ENCODE measurements at places on chromosomes 7 and 10.
A peak's percentile ranks its signal among the peaks of the same experiment; 100 is the strongest.

DNA sequence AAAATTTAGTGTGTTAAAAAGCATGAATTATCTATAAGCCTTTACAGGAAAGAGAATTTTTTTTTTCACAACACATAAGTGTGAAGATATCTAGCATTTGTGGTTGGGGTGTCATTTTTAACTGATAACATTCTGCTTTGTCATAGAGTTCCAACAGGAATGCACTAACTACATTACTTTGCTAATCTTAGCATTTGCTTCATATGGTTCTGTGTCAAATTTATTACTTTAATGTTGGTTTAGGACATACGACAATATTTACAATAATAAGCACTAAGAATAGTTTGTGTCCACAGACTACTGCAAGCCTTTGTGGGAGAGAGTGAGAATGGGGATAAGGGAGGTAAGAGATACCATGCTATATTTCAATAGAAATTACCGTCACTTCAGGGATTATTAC, 40.6 kb upstream of the MAGI2 start:
- DNase-seq, result no peak

DNA sequence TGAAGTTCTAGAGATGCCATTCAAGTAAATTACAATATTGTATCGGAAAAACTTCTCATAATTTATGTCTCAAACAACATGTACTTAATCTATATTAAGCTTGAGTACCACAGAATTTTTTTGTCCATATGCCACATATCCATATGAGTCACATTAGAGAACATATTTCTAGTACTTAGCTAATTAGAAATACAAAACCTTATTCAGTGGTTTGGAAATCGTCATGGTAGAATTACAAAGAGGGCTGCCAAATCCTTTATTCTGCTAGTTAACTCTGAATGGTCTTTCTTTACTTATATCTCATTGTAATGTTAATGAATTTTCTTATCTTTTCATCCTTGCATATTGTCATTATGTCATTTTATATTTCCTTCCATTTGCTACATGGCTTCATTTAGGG, 9.0 kb upstream of the VIM start:
- DNase-seq, result no peak

GRCh38 chr7:138396251-138397070, 63.6 kb upstream of the TRIM24 start:
- no peak for DNase-seq

DNA sequence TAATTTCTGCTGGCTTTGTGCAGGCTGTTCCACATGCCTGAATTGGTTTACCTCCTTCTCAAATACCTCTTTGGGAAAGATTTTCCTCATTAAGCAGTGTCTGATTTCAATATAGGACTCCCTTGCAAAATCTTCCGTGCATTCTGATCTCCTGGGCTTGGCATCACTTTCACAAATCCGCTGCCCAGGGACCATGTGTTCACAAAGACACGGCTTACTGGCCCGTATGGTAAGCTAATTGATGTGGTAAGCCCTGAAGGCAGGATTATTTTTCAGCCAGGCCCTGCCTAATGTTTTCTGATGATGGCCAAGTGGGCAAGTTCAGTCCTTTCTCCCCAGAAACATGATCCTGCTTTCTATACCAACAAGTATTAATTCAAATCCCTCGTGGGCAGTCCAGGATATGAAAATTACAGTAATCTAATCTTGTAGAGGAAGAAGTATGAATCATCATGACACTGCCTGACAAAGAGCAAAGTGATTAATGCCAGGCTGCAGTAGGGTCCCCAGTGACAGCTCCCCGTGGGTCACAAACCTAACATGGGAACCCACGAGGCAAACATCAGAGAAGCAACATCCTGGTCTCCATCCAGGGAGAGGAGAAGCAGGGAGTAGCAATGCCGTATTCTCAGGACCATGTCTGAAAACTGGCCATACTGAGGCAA, 11.6 kb upstream of the SVIL start:
- DNase-seq, result no peak

GRCh38 chr7:55044791-55045190, 26.0 kb downstream of the EGFR start:
- DNase-seq, result no peak

DNA sequence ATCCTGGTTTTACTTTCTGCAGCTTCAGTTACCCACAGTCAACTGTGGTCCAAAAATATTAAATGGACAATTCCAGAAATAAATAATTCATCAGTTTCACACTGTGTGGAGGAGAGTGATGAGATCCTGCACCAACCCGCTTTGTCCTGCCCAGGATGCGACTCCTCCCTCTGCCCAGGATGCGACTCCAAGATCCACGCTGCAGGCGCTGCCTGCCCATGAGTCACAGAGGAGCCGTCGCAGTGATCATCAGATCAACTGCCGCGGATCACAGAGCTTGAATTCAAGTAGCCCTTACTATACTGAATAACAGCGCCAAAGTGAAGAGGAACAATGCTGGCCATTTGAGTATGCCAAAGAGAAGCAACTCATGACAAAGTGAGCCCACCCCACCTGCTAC, 61.5 kb downstream of the GRB10 start:
- DNase-seq, result no peak

DNA sequence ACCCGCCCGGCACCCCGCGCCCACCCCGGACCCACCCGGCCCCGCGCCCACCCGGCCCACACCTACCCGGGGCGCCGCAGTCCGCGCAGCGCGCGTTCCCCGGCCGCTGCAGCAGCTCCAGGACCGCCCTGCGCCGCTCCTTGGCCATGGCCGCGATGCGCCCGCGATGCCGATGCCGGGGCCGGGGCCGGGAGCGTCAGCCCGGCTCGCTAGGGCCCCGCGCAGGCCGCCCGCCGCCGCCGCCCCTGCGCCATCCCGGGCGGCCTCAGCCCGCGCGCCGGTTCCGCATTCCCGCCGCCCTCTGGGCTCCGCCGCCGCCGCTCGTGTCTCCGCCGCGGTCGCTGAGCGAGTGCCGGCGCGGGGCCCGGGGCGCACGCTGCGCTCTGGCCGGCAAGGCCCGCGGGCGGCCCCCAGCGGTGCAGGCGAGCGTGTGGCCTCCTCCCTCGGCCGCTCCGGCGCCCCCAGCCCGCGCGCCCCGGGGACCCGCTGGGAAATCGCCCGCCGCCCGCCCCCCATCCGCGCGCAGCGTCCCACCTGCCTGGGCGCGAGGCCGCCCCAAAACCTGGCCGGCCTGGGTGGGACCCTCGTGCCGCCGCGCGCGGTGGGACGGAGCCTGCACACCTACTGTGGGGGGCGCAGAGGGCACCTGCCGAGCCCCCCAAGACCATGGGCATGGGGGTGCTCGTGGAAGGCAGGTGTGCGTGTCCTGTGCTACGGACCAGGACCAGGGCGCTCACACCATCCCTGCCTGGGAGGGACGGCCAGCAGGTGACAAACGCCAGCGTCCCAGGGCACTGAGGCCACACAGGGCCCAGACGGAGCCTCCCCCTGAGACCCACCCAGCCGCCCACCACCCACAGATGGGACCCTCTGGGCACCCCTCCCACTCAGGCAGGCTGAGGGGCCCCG, at the start of gene ADAP1:
Gene ADAP1, minus strand, starts transcription at position 351 of the 909 bp plus-strand sequence. Its CDS starts 203 bp downstream, at position 148.
- peak; percentile 67 for DNase-seq

- DNase-seq, result no peak
Measured at GRCh38 chr10:50033481-50033880, 34.3 kb upstream of the WASHC2A start.

DNA sequence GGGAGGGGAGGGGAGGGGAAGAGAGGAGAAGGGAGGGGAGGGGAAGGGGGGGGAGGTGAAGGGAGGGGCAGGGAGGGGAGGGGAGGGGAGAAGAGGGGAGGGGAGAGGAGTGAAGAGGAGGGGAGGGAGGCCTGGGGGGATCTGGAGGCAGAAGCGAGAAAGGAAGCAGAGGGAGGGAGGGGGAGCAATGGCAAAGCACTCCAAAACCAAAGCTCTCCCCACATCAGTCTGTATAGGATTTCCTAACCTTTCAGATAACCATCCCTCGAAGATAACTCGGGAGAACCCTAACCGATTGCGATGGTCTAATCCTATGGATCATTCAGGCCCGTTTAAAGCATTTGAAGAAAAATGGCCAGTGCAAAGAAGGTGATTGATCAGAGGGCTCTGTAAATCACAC, 19.0 kb downstream of the EBF3 start:
- DNase-seq, result no peak

DNA sequence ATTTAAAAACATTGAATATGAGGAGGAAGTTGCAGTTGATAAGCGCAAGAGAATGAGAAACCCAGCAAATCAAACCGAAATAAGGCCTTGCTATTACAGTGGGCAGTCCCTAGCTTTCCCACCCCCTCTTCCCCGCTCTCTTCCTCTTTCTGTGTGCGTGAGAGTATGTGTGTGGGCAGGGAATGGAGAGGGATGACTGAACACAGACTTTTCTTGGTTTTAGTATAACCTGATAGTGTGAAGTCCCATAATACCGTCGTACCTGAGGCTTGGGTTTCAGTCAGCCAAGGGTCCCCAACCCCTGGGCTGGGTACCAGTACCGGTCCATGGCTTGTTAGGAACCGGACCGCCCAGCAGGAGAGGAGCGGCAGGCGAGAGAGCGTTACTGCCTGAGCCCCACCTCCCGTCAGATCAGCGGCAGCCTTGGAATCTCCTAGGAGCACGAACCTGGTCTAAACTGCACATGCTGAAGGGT, 255.3 kb downstream of the CELF2 start:
- no peak for DNase-seq

DNA sequence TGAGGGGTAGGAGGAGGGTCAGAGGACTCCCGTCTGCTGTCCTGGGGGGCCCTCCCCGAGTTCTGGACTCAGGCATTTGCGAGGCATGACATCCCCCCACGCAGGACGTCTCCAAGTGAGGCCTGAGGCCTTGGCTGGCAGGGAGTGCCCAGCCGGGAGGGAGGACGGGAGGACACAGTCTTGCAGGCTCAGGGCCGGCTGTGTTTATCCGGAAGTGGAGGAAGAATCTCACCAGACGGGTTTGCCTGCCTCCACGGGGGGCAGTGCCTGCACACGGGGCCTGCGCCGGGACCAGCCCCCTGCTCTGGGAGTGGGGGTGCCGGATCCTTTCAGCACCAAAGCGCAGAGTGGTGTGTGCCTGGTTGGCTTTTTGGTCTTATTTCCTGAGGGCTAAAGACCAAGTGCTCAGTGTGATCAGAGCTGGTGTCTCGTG, 10.9 kb downstream of the PWWP2B start:
- no peak for DNase-seq

DNA sequence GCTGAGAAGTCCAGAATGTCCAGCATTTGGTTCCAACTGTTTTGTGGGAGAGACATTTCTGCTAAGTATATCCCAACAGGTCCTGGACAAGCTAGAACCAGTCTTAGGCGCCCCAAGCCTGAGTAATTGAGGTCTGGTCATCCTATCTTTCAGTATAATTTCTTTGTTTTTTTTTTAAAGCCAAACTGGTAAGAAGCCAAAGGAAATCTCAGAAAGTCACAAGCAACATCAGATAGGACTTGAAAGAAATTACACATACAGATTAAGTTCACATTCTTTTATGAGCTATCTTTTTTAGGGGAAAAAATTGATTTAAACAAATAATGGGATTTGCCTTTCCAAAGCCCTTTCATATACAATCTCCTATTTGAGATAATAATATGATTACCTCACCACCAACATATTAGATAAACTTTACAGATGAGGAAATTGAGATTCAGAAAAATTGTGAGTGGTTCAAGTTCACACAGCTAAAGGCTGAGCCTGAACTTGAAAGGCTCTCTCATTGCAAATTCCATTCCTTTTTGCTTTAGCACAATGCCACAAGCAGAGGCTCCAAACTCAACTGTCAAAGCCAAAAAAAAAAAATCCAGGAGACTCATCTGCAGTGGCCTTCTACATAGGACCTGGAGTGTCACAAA, 15.0 kb downstream of the PDLIM1 start:
- no peak for DNase-seq

DNA sequence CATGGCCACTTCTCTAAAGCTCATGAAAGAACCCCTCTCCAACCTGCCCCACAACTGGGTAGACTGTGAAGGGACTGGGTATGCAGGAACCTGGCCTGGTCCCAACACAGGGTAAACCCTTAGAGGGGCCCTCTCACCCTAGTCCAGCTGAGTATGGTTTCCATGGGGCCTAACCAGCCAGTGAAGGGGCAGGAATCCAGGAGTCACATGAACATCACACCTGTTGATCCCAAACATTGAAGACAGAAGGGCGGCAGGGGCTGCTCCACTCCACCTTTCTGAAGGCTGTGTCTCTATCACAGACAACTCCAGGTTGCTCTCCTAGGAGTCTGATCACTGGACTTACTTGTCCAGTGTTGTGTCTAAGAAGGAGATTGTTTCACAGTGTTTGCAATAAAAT, 30.8 kb downstream of the GRID1 start:
- no peak for DNase-seq

DNA sequence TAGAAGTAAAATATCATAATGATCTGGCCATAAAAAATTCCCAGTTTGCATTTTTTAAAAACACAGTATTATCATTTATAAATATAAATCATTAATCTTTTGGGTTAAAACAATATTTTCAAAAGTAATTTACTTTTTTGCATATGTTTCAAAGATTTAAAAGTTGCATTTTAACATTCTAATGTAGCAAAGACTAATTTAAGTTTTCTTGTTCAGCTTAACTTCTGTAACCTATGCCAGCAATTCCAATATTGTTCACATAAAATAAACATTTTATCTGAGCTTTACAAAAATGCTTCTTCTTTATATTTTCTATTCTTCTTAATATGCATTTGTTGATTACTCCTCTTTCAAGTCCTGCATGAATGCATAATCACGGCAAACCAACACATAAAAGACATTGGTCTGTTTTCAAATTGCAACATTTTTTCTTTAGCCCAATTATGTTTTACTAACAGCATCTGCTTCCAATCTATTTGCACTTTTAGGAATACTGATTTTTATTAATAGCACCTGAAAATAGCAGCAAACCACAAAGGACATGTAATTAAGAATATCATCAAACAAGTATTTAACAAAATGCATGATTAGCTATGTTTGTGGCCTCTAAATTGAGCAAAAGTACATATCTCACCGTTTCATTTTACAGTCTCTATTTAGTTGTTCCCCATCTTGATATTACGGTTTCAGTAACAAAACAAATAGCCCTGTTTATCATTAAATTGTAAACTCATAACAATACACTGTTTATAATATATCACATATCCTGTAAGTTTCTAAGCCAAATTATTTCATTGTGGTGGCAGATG, 286.9 kb upstream of the NFE2L3 start:
- DNase-seq, result no peak

DNA sequence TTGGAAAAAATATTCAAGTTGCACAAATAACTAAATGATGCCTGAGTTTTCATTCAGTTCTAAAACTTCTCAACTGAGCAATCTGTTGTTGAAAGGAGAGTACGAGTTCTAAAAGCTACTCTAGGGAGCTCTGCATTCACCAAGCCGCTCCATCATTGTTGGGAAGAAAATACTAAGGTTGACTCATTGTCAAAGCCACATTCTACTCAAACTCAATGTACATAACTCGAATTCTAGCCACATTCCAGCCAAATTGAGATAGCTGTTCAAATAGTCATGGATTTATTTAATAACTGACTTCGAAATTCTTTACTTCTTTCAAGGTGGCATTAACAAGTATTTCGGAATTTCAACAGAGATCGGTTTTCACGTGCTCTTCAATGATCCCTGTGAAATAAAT, 63.4 kb downstream of the KIAA1217 start:
- no peak for DNase-seq

GRCh38 chr7:31444196-31444595, 69.7 kb upstream of the ITPRID1 start:
- no peak for DNase-seq

GRCh38 chr7:40315277-40315676, 180.5 kb downstream of the SUGCT start:
- no peak for DNase-seq
